ENCODE measurements at places on chromosomes 11 and 22. TPM values are rescaled to one million over a fixed set of nuclear protein-coding genes. Genes with fewer than 3 reads are reported as not detected.

GRCh38 chr11:116707746-116708145 is 65.0 kb downstream of the BUD13 start:
- no peak for DNase-seq

DNA sequence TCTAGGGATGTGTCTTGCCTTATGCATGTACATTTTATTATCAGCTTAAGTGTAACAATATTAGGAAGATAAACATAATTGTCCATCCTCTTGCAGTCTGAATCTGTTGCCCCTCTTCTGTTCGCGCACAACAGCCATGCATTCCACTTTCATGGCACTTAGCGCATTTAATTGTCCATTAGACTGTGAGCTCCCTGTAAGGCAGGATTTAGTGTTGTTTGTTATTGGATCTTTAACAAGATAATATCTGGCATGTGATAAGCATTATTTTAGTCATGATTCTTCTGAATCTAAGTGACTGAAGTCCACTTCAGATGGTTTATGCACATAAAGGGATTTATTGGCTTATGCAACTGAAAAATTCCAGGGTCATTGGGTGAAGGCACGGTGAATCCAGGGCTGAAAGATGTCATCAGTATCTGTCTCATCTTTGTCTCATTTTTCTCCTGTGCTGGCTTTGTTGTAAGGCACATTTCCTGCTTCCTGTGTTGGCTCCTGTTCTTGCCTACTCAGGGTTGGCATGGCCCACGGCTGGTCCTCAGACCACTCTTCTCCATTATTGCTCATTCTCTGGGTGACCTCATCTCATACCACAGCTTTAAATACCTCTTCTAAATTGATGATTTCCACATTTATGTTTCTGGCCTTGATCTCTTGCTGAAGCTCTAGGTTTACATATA is 37.6 kb downstream of the ATXN10 start:
- no peak for DNase-seq

GRCh38 chr22:30457981-30458380 is 13.8 kb downstream of the SEC14L3 start:
- no peak for DNase-seq

- no peak for DNase-seq
Measured at GRCh38 chr11:75499423-75500190, 26.1 kb downstream of the GDPD5 start.

- DNase-seq: no peak
Measured at GRCh38 chr11:12287374-12288211, 89.8 kb upstream of the PARVA start.

BBOX1 gene
- polyA plus RNA-seq: 45.1 TPM

PITPNM1 gene
- polyA plus RNA-seq: 37.0 TPM

COMMD9 gene
- polyA plus RNA-seq: 59.0 TPM

All from left renal pelvis (tissue), 4 donors.